ENCODE measurements at places on chromosomes 3 and 15.

- peak; percentile 13 for DNase-seq
Observed at GRCh38 chr15:72342385-72342784, 22.4 kb upstream of the CELF6 start.

GRCh38 chr3:55686426-55687254 is 199.5 kb upstream of the WNT5A start:
- peak; percentile 19 for DNase-seq

GRCh38 chr15:25886498-25887140 is 23.5 kb upstream of the ATP10A start:
- DNase-seq: no peak

DNA sequence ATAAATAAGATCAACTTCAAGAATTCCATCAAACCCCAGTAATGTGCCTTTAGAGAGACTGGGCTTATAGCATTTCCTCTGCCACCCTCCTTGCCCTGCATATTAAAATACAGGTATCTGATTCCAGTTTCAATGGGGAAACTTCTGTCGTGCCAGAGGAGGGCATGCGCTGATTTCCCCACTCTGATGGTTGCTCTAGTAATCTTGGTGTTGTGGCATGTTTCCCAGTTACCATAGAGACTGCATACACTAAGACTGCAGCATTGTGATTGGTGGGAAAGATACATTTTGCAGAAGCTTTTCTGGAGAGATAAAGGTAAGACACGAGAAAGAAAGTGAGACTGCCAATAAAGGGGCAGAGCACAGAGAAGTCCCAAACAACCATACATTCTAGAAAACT is 225.6 kb downstream of the TIGIT start:
- DNase-seq: peak; percentile 74

DNA sequence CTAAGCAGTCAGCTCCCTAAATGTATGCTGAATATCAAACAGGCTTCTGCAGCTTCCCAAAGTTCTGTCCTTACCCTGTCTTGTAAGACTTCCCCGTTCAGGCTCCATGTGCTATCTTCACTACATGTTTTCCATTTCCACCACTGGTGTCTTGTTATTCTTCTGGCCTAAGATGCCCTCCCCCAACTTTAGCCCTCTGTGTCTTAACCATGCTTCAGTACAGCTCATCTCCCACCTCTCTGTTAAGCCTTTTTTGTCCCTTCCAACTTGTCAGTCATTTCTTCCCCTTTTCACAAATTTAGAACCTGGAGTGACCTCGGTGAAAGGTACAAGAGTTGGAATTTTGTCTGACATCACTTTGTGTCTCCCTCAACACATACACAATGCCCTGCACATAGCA is 151.7 kb upstream of the TBL1XR1 start:
- no peak for DNase-seq

- no peak for DNase-seq
Observed at GRCh38 chr15:93476491-93477177, 387.6 kb upstream of the RGMA start.

DNA sequence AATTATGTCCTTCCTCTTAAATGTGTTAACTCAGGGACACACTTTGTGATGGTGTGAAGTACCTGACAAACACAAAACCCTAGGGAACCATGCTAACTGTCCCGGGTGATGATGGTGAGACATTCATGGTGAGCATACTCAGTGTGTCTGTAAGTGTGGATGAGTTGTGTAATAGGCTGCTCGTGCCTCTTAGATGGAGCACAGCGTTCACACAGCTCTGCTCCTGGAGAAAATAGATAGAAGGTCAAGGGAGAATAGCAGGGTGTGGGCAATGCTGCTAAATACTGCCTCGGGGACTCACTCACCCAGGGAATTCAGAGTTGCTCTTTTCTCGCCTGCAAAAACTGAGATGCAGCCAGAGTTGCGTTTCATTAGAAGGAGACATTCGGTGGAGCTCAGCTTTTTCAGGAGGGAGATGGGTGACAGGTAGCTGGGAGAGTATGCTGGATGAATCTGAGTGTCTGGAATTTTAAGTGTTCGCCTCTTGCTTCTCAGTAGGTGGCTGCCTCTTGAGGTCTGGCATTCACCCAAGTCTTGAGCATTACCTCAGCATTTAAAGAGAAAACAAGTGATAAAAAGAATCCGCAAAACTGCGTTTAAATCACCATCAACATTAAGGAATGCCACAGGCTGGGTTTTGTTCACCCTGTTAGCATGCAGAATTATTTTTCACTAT is 813.2 kb downstream of the AGBL1 start:
- DNase-seq: peak; percentile 39

DNA sequence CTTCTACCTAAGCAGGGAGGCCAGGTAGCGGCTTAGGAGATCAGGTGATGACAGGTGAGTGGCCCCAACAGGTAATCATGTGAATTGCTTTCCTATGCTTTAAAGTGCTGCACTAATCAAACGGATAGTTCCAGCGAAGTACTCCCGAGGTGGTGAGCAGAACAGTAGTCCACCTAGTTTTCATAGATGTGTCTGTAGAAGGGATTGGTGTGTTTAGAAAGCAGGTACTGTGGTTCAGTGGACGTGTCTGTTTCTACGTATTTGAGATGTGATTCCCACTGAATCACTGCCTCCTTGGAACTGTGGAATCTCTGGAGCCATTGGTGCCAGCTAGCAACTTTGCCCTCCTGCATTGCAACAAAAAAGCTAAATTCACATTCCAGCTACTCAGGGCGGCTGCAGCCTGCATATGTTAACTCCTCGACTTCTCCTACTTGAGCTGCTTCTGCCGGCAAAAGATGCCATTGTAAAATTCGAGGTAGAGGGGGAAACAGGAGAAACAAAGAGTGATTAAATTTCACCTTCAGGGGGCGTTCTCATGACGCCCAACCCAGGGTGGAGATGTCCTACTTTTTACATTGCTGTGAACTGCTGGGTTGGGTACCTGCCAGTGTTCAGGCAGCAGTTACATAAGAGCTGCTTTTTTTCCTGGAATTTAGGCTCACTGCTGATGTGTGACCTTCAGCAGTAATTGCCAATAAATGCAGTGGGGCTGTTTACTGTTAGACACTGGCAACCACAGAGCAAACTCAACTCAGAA is 227.3 kb downstream of the ITPR1 start:
- peak; percentile 83 for DNase-seq

DNA sequence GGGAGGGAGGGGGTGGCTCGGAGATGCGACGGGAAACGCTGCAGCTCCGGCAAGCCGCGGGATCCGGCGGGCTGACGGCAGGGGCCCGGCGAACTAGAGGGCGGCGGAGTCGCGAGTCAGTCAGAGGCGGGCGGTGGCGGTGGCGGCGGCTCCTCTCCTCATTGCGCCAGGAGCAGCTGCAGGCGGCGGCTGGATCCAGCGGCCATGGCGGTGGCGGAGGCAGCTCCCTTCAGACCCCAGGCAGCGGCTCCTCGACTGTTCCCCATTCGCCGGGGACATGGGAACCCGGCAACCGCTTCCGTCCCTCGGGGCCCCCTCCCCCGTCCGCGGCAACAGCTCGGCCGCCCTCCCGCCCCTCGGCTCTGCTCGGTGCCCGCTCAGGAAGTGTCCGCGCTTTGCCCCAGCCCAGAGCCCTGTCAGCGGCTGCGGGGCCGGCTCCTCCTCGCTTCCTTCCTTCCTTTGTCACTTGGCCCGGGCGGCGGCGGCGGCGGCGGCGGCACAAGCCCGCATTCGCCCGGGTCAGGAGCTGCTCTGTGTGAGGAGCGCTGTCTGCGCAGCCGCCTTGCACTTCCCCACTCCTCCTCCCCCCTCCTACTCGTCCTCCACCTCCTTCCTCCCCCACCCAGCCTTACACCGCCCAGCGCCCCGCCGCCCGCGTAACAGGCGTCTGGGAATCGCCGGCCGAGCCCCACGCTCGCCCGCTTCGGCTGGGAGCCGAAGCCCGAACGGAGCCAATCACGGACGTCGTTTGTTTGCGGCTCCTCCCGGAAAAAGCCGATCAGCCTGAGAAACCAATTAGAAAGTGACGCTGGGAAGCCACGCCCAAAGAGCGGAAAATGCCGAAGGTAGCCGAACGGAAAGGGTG is at the start of gene GSK3B:
Gene GSK3B, minus strand, starts transcription at position 537 of the 865 bp plus-strand sequence. CDS start 1,013 bp downstream, outside the sequence.
- DNase-seq: no peak

- DNase-seq: no peak
Observed at GRCh38 chr15:99163271-99164062, 58.6 kb downstream of the SYNM start.

- no peak for DNase-seq
Observed at GRCh38 chr3:183142199-183142598, 20.3 kb downstream of the LAMP3 start.

DNA sequence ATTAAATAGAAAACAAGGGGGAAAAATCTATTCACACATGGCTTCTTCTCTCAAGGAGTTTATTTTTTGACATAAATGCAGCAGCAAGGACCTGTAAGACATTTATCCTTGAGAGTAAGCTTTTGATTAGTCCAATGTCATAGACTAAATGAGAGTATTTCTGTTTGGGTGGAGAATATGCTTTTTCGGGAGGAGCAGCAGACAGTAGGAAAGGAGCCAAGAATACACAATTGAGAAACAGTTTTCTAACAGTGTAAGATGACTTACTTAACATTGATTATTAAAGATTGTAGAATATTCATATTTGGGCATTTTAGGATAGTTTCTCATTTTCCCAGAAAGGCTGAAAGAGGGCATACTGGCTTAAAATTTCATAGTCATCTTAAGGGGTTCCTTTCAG is 65.9 kb upstream of the PAQR5 start:
- DNase-seq: no peak

DNA sequence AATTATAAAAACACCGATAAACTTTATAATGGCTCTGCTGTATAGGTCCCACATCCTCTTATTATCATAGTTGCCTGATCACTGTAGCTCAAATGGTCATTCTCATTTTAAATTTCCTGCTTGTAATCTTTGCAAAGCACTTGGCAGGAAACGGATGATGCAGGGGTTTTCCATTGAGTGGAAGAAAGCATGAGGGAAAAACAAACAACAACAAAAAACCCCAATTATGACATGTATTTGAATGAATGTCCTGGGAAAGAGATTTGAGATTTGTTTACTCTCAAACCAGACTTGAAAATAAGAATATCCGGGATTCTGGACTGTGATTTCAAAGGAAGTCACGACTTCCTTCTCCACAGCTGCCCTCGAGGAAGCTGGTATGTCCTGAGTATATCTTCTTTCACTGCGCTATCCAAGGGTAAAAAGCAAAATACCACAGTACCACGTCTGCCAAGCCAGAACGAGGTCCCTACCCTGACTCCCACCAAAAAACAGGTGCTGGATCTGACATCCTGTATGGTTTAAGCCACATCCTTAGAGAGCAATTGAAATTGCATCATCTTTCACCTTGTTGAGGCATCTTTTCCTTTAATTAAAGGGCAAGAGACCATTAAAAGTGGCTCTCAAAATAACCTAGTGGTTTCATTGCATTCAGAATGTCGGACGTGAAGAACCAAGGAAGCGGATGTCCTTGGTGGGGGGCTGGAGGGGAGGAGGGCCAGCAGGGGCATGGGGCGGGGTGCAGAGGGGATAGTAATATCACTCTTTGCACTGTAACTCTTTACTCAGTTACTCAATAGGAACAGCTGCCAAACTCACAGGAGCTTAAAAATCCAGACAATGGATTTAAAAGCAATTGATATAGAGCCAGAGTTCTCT is 13.5 kb upstream of the TIPIN start:
- DNase-seq: peak; percentile 56

- no peak for DNase-seq
Observed at GRCh38 chr3:62365391-62366125, 7.8 kb downstream of the FEZF2 start.

DNA sequence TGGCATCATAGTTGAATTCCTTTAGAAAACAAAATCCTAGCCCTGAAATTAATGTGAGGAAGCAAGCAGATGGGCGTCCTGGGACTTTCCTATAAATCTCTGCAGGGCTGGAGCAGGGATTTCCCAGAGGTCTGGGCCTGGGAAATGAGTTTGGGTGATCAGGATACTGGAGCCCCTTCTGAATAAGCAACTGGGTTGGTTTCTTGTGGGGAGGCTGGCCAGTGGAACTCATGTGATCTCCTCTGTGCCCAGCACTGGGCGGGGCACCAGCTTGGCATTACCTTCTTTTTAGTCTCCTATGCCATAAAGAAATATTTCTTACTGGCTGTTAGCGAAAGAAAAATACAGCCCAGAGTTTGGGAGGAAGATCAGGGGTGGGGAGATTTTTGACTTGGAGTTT is 1.7 kb downstream of the THSD4 start:
- DNase-seq: no peak

DNA sequence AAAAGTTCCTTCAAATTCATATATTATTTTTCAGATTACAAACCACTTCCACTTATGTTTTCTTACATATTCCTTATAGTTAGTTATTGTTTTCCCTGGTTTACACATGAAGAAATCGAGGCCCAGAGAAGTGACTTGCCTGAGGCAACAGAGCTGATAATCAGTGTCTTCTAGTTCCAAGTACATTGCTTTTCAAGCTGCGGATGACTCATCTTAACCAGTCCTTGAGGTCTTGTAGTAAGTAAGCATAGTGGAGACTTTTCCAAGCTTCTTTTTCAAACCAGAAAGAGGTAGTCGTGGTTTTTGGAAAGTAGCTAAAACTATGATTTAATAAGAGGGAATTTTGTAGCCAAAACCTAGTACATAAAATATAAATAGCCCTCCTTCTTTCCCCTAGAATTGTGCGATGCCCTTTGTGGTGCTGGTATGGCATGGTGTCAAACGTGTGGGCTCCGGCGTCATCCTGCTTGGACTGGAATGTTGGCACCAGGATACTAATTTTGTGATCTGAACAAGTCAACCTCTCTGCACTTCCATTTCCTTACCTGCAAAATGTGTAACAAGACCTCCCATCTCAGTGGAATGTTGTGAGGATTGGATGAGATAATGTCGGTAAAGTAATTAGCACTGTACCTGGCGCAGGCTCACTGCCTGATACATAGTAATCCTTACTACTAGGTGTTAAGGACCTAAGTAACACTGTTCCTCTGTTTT is 19.0 kb upstream of the DLG1 start:
- DNase-seq: no peak

DNA sequence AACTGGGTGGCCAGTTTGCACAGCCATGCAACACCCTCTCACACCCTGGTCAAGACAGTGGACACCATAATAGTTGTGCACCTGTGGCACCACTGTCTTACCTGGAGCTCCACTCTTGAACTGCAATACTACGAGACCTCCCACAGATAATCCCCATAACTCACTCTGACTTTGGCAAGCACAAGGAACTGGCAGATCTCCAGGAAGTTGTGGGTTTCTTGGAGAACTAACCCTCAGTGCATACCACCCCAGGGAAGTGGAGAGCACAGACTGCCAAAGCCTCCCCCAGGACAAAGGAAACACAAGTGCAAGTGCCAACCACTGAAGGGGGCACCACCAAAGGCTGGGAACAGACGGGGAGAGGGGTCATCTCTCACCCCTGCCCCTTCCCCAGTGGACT is 318.6 kb downstream of the SUCLG2 start:
- no peak for DNase-seq

- DNase-seq: peak; percentile 93
Observed at GRCh38 chr15:51622604-51623370, at the start of gene DMXL2. Gene DMXL2, minus strand, starts transcription at chr15:51622771. Its CDS starts 226 bp downstream, at chr15:51622545.

GRCh38 chr3:58884453-58884852 is 165.4 kb downstream of the CFAP20DC start:
- peak; percentile 14 for DNase-seq
